Pulmonary artery endothelial cell (primary cell): ENCODE measurements at places on chromosomes 2 and 18.

DNA sequence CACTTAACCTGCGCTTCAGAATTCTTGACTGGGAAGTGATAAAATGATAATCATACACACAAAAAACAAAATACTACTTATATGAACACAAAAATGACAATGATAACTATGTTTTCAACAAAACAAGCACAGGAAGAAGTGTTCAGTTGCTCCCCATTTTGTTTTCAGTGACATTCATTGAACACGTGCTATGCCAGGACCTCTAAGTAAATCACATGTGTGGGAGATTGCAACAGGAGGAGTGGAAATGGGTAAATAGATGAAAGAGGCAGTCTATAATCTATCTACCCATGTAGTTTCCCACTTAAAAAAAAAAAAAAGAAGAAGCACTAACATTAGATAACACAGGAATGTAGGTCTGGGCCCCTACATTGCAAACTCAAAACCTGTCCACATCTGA lies 183.5 kb upstream of the HNRNPA3 start:
- DNase-seq: no peak

DNA sequence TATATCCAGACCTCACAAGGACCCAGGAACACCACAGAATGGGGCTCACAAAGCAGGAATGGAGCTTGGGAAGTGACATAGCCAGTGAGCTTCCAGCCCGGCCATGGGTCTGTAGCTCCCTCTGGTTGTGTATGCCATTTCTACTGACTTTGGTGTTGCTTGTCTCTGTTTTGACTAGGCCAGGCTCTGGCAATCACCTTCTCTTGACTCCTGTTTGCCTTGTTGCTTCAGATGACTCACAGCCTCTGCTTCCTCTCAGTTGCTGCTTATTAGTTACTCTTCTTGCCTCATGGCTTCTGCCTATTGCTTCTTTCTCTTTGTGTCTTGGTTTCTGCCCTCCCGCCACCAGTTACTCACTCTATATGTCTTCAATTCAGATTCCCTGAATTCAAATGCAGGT lies 15.8 kb upstream of the IER3IP1 start:
- DNase-seq: peak; percentile 29

DNA sequence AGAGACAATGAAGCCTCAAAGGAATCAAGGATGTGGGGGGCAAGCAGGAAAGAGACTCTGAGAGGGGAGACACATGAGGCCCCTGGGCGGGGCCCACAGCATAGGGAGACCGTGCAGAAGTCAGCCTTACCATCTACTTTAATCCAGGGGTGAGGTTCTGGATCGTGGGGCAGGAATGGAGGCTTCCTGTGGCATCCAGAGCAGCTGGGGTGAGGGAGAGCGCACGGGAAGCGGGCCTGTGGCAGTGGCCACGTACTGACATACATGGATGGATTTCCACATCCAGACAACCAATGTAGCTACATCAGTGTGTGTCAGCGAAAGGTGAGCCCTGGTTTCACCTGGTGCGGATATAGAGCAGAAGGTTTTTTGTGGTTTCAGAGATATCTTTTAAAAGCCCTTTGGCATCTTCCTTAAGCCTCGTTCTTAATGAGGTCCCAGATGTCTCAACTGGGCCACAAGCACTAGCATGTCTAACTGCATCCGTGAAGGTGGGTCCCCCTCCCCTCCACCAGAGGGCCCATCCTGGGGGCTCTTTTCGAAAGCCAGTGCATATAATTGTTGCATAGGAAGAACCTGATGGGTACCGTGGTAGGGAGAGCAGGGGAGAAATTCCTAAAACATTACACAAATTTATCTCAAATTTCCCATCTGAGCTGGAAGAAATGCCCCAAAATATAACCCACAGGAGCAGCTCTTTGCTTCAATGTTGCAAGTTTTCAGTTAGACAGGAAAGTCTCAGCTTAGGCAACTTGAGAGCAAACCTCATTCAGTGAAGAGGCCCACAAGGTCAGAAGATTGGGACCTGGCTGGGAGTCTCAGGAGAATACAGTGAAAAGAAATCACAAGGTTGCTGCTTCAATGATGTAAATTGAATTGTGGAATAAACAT lies 90.9 kb downstream of the SP3 start:
- DNase-seq: no peak

- DNase-seq: peak; percentile 24
Observed at GRCh38 chr2:162430323-162430722, 86.4 kb downstream of the GCA start.

DNA sequence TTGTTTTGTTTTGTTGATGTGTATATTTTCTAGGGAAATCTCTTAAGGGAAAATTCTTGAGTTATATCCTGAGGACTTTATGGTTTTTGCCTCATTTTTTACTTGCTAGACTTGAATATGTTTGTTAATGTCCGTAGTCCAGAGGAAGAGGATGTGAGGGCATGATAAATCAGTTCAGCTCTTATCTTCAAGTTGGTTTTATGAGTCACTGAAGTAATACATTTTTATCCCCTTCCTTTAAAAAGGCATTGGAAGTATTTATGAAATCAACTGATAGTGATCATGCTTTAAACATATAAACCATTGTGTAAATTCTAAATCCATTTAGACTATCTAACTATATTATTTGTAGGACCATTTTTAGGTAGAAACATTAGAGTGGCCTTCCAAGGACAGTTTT lies 43.9 kb upstream of the CYBRD1 start:
- peak; percentile 39 for DNase-seq

DNA sequence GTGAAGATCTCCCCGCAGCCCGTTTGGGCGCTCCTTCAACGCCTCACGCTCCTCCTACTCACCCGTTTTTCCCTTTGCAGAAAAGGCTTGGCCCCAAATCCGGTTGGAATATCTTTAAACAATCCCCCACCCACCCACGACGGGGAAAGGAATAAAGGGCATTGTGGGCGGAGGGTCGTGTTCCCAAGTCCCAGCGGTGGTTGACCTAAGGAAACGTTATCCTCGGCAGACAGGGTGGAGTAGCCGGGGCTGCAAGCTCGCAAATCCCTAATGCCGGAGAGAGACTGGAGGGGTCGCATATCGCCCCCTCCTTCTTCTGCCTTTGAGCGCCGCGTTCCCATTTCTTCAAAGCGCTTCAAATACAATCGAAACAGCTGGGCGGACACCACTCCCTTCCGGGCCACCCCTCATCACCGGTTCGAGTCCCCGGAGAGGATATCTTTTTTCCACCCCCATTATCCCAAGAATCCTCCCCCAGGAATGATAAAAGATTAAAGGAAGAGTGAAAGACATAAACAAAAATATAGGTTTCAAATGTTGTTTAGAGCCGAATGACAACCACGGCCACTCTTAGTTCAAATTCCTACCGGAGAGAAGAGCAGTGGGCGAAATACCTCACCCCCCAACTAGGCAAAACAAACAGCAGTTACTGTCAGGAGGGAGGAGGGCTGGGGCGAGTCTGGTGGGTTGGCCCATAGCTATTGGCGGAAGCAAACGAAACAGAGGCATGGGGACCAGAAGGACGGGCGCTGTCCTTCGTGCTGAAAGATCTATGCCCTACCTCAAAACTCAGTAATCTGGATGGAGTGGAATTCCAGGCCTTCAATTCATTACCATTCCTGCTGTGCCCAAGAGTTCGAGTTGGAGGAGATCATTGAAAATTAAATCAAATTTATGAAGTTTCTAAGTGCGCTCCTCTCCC lies 2.8 kb upstream of the GAD1 start:
- no peak for DNase-seq

GRCh38 chr2:36511858-36512603 lies 85.9 kb downstream of the FEZ2 start:
- no peak for DNase-seq

- no peak for DNase-seq
Observed at GRCh38 chr2:120149406-120149805, 73.8 kb downstream of the TMEM185B start.

DNA sequence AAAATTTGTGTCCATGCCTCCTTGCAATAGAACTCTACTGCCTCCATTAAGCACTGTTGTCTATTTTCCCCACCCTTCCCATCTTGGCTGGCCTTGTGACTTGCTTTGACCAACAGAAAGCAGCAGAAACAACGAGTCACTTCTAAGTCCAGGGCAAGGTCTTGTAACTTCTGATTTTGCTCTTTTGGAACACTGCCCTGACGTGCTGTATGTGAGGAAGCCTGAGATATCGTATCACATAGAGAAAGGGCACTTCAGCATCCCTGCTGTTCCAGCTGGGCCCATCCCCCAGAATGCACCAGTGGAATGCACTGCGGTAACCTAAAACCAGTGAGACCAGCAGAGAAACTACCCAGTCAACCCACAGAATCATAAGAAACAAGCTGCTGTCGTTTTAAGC lies 28.1 kb downstream of the NCKAP1 start:
- no peak for DNase-seq

DNA sequence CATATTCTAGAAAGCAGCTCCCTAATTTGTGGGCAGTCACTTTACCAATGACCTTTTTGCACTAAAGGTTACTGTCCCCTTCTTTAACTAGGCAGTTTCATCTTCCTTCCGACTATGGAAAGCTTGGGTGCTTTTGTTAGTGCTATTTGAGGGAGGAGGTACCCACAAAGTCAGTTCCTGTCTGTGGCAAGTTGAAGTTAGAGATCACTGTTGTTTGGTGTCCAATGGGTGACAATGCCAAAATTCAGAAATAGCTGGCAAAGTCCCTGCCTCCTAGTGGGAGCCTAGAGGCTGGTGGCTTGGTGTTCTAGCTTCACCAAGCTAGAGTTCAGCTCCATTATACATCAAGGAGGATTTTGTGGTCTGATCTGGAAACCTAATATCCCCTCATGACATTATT lies 87.1 kb upstream of the PNPT1 start:
- DNase-seq: no peak

- DNase-seq: no peak
Observed at GRCh38 chr2:173286153-173286809, 68.4 kb upstream of the CDCA7 start.

DNA sequence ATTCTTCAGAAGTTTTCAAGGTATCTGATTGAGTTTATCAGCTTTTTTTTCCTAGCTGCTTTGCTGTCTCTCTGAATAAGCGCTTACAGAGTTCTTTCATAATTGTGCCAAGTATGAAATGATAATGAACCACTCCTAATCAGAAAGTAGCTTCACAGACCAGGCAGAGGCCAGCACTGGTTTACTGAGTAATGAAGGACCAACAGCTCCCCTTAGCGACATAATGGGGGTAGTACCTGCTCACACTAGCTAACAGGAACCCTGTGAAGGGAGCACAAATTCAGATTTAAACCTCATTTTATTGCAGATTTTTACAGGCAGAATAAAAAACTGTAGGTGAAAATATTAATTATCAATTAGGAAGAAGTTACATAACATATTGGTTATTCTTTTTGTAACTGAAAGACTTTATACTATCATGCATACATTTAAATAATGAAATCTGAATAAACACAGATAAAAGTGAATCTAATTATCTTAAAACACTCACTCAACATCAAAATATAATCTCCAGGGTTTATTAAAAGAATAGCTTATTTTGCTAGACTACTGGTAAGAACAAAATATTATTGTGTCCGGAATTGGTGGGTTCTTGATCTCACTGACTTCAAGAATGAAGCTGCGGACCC lies 53.7 kb upstream of the LRRC30 start:
- DNase-seq: peak; percentile 8

DNA sequence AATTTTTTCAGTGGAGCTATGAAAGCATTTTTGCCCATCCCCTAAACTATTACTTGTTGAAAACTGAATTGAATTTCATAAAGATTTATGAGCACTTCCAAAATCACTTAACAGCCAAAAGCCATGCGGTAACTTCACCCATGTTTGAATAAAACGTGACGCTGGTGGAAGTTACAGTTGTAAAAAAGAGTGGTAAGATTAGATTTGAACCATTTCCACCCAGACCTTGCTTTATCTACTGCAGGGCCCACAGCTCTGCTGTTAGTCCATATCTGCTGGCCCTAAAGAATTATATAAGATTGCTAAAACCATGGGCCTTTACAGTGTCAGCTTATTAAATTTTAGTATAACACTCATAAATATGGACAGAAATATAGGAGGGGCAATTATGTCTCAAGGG lies 15.5 kb upstream of the ITGA4 start:
- no peak for DNase-seq

- DNase-seq: no peak
Observed at GRCh38 chr2:109260116-109260855, 131.3 kb downstream of the SH3RF3 start.

DNA sequence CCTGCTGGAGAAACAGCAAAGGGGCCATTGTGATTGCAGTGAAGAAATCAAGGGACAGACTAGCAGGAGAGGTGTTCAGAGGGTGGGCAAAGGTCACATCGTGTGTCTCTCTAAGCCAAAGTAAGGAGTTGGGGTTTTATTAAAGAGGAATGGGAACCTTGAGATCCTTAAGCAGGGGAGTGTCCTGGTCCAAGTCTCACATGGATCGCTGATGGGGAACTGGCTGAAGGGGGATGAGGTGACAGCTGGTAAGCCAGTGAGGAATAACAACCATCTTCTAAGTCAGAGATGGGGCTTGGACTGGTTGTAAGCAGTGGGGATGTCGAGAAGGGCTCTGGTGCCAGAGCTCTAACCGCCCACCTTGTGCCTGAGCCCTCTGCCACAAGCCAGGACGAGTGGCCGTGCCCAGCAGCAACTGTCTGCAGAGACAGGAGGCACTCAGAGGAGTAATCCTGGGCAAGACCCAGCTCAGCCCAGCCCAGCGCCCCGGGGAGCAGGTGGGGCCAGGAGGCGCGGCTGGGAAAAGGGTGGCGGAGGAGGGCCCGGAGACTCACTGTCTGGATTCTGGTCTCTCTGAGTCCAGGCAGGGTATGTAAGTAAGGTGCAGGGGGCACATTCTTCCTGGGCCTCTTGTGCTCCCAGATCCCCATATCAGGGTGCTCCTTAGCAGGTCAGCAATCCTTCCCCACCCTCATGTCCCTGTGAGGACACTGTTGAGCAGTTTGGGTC lies 13.7 kb downstream of the WNT10A start:
- DNase-seq: no peak

GRCh38 chr18:37393221-37393827 lies 172.3 kb downstream of the CELF4 start:
- no peak for DNase-seq

GRCh38 chr2:237223201-237223861 lies 137.6 kb downstream of the COPS8 start:
- peak; percentile 47 for DNase-seq

- DNase-seq: no peak
Observed at GRCh38 chr2:167784084-167784425, 463.3 kb downstream of the STK39 start.

DNA sequence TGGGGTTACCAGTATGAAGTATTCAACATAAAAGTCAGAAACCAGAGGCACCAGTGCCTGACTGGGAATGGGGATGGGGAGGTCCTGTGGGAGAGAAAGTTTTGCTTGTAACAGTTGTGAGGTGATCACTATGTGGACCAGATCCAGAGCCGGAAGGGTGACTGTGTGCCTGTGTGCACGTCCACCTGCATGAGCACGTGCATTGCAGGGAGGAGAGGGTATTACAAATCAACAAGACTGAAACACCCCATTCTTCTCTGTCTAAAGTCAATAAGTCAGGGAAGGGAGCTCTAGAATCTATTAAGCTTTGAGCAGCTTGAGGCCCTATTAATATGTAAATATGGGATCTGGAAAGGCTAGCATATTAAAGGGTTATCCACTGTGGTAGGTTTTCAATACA lies 241.0 kb upstream of the ACVR2A start:
- DNase-seq: no peak

DNA sequence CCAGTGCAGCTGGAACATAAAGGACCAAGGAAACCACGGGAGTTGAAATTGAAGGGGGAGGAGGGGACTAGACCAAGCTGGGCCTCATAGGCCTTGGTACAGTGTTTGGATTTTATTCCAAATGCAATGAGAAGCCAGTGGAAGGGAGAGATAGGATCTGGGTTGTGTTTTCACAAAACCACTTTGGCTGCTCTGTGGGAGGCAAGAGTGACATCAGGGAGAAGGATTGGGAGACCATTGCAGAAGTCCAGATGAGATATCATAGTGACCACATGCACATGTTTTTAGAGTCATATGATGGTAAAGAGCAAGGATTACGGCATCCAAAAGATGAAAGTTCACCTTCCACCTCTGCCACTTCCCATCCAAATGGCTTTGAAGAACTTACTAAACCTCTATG lies 210.2 kb downstream of the PAX3 start:
- DNase-seq: no peak
